ENCODE measurements at places on chromosomes 12 and 14. TPM values are rescaled to one million over a fixed set of nuclear protein-coding genes. Genes with fewer than 3 reads are reported as not detected.

RIMBP2 gene
- total RNA-seq = 0.41 TPM

RPGRIP1 gene
- not detected for total RNA-seq

MIPOL1 gene
- total RNA-seq = not detected

STXBP6 gene
- 1.7 TPM for total RNA-seq

DNA sequence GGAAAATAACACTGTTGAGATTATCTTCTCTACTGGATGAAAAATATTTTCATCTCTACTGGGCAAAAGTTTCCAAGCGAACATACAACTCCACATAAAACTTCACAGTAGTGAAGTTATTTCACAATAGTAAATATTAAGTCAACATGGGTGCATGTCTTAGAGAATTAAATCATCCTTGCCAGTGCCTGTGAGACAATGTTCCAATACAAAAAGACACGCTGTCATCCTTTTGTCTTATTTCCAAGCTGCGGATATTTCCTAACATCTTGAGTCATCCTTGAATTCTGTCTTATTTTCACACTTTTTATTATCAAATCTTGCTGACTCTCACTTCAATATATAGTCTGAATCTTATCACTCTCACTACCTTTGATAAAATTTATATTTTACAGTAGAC is 142.9 kb upstream of the KITLG start:
- no peak for DNase-seq
- H3K4me1 ChIP-seq = no peaks in the 10 kb centered on the region
- H3K27me3 ChIP-seq = no peaks in the 10 kb centered on the region
- H3K27ac ChIP-seq = no peak overlapping the region
- no peaks in the 10 kb centered on the region for H3K36me3 ChIP-seq

DNA sequence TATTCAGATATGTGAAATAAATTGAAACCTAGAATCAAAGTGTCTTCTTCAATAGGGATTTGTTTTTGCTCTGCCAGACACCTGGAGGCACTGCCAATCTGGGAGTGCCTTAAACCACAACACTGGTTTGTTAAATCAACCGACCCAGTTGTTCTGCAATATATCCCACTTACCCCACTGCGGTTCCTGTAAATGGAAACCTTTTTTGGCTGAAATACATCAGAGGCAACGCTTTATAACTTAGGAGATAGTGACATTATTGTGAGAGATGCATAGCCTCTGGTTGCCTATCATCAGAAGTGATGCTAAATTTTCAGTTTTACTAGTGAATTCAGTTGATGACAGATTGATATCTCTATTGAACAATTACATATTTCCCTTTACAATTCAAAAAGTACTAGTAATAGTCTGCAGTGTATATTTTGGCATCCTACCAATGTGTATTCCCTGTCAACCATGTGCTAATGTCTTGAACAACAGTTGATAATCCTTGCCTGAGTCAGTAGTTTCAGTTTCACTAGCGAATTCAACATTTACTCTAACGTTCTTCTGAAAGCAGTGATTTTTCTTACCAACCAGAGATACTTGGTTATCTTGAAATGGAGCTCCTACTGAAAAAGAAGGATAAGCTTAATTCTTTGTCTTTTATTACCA is 30.5 kb downstream of the PPP2R5C start:
- H3K36me3 ChIP-seq = no peaks in the 10 kb centered on the region
- no peak for DNase-seq
- H3K27ac ChIP-seq = peak overlapping the region; percentile 43

DNA sequence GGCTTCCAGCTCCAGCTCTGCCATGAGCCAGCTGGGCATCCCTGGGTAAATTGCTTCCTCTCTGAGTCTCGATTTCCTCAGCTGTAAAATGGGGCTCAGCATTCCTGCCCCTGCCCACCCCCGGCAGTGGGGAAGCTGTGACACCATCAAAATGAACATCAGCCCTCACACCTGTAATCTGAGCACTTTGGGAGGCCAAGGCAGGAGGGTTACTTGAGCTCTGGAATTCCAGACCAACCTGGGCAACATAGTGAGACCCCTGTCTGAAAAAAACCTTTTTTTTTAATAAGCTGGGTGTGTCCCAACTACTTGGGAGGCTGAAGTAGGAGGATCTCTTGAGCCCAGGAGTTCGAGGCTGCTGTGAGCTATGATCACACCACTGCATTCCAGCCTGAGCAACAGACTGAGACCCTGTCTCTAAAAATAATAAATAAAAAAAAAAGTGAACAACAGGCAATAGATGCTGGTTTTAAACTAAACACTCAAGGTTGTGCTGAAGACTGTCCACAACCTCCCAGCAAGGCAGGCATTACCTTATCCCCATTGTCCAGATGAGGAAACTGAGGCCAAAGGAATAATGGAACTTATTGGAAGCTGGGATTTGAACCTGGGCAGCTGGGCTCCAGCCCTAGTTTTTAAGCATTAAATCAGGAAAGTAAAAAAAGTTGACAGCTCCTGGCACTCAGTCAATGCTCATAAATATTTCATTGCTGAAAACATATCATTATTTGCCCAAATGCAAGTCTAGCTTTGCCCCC is 4.3 kb downstream of the TRPV4 start:
- H3K36me3 ChIP-seq = no peaks in the 10 kb centered on the region
- H3K4me3 ChIP-seq = no peak overlapping the region
- no peak overlapping the region for H3K27ac ChIP-seq
- peaks cover 2% of the 10 kb centered on the region for H3K27me3 ChIP-seq

GRCh38 chr14:69553252-69553651 is 21.4 kb downstream of the CCDC177 start:
- H3K27me3 ChIP-seq = no peaks in the 10 kb centered on the region
- no peak overlapping the region for H3K27ac ChIP-seq
- no peaks in the 10 kb centered on the region for H3K4me1 ChIP-seq
- H3K36me3 ChIP-seq = no peaks in the 10 kb centered on the region

DNA sequence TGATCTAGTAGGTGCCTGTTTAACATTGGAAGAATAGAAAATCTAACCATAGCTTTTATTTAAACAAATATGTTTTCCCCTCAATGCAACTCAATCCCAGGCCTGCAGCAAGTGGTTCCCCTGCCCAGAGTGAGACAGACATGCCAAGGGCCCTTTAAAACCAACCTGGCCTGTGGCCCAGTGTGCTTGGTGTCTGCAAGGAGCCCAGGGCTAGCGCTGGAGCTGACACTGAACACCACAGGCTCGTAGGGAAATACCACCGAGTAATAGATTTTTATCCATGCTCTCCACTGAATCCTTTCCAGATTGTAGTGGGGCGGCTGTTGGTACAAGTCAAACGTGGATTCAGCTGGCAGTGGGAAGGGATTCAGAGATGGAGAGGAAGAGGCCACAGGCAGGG is 95.6 kb upstream of the NRXN3 start:
- DNase-seq = no peak
- no peaks in the 10 kb centered on the region for H3K4me1 ChIP-seq
- no peak overlapping the region for H3K27ac ChIP-seq
- no peaks in the 10 kb centered on the region for H3K36me3 ChIP-seq
- H3K27me3 ChIP-seq = no peaks in the 10 kb centered on the region
- H3K4me3 ChIP-seq = no peak overlapping the region

DNA sequence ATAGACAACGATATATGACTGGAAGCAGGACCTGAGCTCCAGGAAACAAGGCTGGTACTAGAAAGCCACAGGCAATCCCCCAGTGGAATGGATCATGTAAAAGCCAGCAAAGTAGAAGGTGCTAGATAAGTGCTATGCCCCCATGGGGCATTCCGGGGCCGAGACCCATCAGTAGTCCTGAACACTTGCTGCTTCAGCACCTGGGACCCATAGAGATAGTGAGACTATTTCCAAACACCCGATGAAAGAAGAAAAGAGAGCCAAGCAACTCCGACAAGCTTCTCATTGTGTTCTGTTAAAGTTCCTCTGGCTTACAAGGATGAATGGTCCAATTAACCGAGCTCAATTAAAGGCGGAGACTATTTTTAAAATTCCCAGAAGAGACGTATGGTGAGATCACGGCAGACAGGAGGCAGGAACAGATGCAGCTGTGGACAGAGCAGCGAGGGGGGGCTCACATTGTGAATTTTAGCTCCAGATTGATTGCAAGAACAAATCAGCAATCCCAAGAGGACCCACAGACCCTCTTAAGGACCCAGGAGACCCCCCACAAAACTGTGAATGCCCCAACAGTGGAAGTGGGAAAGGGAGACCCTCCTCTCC is 142.5 kb upstream of the OVCH1 start:
- H3K27ac ChIP-seq = no peak overlapping the region
- no peak for DNase-seq
- H3K27me3 ChIP-seq = no peaks in the 10 kb centered on the region
- H3K4me1 ChIP-seq = no peaks in the 10 kb centered on the region

DNA sequence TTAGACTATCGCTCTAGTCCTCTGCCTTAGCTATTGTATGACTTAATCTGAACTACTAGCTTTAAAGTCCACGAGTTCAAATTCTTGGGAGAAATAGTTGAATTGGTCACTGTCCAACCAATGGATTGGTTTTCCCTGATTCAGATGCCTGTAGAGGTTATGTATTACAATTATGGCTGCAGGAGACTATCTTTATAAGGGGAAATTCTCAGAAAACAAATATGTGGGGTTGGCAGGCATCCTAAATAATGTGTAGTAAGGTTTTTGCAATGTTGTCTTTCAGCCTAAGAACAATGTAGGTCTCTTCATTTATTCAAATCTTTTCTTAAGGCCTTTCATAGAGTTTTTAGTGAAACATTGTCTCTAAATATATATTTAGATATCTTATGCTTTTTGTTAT is 26.9 kb downstream of the MYRFL start:
- no peak overlapping the region for H3K27ac ChIP-seq
- H3K27me3 ChIP-seq = no peaks in the 10 kb centered on the region
- H3K4me3 ChIP-seq = no peak overlapping the region
- H3K4me1 ChIP-seq = no peaks in the 10 kb centered on the region

DNA sequence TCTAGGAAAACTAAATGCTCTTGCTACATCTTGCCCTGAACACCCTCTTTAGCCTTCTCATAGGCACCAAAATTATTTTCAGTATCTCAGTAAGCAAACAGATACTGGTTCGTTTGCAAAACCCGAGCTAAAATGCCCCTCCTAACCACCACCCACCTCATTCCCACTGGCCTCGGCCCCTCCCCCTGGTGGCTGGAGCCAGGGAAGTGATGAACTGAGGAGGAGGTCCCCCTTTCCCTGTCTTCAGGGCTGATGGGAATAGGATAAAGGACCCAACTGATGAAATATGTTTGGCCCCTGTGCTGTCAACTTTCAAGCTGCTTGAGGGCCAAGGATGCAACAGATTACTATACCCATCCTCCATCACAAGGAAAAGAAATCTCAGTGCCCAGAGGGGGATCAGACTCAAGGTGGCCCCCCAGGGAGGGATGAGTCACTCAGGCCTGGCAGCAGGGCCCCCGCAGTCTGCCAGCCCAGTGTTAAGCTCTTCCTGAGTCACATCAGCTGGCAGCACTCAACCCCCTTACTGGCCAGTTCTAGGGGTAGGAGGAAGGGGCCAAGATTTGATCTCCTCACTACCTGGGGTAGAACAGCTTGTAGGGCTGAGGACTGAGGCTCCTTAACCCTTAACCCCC is 1.7 kb downstream of the ANKRD52 start:
- H3K36me3 ChIP-seq = peaks cover 22% of the 10 kb centered on the region
- no peaks in the 10 kb centered on the region for H3K27me3 ChIP-seq
- H3K27ac ChIP-seq = no peak overlapping the region
- no peak overlapping the region for H3K4me3 ChIP-seq

- no peaks in the 10 kb centered on the region for H3K27me3 ChIP-seq
- no peaks in the 10 kb centered on the region for H3K36me3 ChIP-seq
- H3K4me1 ChIP-seq = no peaks in the 10 kb centered on the region
- no peak overlapping the region for H3K4me3 ChIP-seq
- no peak for DNase-seq
Observed at GRCh38 chr12:70876952-70877351, 43.6 kb downstream of the PTPRR start.

All from GM12878 (cell line).